ENCODE measurements at places on chromosomes 7 and 10.

GRCh38 chr7:155305231-155305904 lies 7.7 kb downstream of the INSIG1 start:
- DNase-seq, result no peak

GRCh38 chr10:23081891-23082290 lies 13.5 kb upstream of the MSRB2 start:
- no peak for DNase-seq

DNA sequence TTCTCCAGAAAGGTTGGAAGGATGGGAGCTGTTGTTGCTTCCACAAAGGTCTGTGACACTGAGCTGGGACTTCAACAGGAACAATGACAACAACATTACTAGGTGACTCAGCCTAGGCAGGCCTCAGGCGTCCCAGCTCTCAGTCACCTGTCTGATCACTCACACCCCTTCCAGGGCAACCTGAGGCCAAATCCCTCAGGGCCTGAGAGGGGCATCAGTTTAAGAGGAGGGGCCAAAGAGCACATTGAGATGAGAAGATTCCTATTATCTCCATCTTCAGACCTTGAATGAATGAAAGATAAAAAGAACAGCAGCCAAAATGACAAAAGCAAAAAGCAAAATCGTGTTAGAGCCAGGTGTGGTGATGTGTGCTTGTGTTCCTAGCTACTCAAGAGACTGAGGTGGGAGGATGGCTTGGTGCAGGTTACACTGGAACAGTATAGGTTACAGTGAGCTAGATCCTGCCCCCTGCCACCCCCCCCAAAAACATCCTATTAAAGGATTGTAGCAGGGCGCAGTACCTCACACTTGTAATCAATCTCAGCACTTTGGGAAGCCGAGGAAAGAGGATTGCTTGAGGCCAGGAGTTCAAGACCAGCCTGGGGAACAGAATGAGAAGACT lies at the start of gene ATG9B:
TSS of gene ATG9B (minus strand) at position 60 of the 622 bp plus-strand sequence. CDS start 71 bp downstream, outside the sequence.
- DNase-seq, result no peak

DNA sequence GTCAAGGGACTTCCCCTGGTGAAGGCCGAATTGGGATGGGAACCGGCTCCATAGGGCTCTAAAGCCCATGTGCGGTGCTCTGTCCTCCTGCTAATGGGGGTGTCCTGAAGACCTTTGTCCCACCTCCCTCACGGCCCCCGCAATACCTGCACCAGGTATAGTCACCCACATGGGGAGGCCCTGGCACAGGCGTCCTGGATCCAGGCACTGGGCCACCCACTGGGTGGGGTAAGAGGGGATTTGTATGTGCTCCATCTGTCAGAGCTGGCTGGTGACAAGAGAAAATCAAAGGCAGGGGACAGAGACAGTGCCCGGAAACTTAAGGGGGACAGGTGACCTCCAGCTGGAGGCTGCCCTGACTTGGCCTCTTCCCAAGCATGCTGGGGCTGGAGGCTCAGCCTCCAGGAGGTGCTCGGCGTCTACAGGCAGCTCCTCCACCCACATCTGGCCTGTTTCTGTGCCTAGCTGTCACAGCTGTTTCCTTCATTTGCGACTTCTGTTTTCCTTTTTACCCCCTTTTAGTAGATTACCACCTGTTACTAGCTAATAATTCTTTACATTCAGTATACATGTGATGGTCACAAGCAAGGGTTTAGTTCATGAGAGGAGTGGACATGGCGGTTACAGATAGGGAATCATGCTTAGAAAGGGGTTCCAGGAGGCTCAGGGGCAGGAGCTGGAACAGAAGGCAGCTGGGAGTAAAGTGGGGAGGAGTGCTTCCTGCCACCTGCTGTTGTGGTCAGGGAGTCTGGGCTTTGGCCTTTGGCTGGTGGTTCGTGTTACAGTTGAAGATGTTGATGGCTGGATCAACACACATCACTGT lies 2.3 kb upstream of the CUZD1 start:
- no peak for DNase-seq

GRCh38 chr7:49433794-49434193 lies 339.6 kb upstream of the VWC2 start:
- DNase-seq, result no peak

DNA sequence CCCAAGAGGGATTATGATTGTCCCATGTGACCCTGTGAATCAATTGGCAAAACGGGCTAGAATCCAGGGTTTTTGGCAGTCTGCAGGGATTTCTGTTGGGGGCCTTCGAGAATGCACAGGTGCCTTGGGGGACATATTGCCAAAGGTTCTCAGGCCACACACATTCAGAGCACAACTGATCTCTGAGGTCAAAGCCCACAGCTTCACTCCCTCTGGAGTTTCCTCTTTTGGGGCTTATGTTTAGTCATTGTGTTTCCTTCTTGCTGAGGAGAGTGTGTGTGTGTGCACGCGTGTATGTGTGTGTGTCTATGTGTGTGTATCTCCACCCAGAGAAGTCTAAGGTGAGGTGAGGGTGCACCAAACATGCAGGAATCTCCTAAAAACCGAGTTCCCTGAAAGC lies 8.8 kb downstream of the PPIF start:
- DNase-seq, result no peak

GRCh38 chr7:21422751-21423150 lies 5.1 kb upstream of the SP4 start:
- no peak for DNase-seq

- DNase-seq, result no peak
These were observed 125.6 kb downstream of the SEMA3A start for GRCh38 chr7:84069033-84069432.

GRCh38 chr10:16663444-16663843 lies 141.8 kb upstream of the C1QL3 start:
- no peak for DNase-seq

DNA sequence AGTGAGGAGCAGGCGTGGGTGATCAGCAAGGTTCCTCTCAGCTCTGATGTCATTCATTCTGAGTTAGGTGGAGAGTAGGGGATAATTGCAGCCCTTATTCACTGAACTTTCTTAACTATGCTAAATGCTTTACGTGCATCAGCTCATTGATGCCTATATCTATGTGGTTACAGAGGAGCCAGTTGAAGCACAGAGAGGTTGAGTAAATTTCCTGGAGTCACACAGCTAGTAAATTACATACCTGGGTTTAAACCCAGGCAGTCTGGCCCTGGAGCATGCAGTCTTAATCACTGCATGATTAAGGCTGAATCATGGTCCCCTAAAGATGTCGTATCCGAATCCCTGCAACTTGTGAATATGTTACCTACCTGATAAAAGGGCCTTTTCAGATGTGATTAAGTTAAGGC lies 99.6 kb downstream of the GRK5 start:
- DNase-seq, result no peak

DNA sequence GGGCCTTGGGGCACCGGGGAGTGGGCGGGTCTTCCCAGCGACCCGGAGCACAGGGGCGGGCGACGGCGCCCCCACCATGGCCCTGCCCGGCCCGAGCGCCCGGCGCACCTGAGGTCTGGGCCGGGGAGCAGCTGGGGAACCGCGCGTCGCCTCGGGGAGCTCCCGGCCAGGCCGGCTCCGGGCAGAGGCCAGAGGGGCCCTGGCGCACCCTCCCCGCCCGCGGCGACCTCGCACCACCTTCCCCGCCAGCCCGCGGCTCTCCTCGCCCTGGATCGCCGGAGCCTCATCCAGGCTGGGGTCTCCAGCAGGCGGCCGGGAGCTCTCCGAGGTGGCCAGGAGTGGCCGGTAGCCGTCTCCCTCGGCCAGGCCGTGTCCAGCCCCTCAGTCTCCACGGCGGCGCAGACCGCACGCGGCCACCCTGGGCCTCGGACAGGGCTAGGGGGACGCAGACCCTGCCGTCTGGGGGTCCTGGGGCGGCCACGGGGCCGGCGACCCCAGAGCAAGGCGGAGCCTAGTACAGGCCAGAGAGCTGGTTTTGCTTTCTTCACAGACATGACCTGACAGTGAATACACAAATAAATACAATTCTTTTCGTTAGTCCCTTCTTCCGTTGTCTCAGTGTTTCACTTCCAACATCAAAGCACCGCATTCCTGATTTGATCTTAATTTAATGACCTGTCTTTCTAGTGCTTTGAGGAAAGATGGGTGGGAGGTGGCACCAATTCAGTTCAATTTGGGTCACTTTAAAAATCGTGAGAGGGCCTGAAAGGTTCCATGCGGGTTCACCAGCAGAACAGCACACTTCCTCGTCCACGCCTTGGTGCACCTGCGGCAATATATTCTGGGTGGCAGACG lies 356.9 kb downstream of the DNAJB6 start:
- peak; percentile 11 for DNase-seq

DNA sequence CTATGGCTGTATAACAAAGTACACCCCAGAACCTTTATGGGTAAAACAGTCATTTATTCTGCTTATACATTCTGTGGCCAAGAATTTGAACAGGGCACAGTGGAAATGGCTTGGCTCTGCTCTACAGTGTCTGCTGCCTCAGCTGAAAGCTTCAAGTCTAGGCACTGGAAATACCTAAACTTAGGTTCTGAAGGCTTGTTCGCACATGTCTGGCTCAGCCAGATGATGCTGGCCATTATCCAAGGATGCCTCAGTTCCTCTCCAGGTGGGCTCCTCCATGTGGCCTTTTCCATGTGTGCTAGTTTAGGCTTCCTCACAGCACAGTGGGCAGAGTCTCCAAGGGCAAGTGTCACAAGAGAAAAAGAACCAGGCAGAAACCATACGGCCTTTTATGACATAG lies 76.8 kb downstream of the RALA start:
- DNase-seq, result no peak

- DNase-seq, result no peak
These were observed 35.8 kb downstream of the UNC5B start for GRCh38 chr10:71248210-71248609.

- DNase-seq, result no peak
These were observed 4.4 kb downstream of the KEL start for GRCh38 chr7:142957723-142958122.

GRCh38 chr7:37311355-37311754 lies 137.3 kb downstream of the ELMO1 start:
- DNase-seq, result no peak

DNA sequence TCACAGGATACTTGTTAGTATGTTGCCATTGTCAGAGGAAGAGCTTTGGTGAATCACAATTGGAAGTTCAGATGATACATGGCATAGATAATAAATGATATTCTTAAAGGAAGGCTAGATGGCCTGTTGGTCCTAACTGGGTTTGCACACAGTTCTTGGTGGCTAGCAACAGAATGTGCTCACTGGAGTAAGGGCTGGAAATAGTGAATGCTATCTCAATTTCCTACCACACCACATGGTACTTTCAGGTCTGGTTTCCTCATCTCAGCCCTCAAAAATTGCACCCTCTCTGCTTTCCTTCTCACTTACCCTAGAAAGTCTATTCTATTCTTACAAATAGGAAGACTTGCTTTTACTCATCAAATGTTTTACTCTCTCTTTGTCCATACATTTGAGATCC lies 622.5 kb downstream of the ANKRD7 start:
- DNase-seq, result no peak

DNA sequence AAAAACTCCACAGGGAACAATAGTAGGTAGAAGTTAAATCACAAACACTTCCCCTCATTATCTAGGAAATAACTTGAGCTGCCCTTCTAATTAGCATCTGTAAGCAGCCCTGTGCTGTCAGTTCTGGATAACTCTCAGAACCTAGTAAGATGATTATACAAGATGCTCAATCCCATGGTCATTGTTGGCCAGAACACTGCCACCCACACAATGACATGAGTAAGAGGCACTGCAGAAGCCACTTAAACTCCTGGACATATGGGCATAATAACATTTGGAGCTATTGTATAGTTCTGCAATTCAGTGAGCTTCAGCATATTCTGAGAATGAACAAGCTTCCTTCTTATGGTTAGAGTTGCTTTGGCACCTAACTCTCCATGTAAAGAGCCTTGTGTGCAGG lies 153.8 kb downstream of the PLPP4 start:
- DNase-seq, result no peak

- DNase-seq, result no peak
These were observed 37.5 kb downstream of the BPGM start for GRCh38 chr7:134684165-134684564.

- no peak for DNase-seq
These were observed 47.4 kb downstream of the NRP1 start for GRCh38 chr10:33287112-33287511.

DNA sequence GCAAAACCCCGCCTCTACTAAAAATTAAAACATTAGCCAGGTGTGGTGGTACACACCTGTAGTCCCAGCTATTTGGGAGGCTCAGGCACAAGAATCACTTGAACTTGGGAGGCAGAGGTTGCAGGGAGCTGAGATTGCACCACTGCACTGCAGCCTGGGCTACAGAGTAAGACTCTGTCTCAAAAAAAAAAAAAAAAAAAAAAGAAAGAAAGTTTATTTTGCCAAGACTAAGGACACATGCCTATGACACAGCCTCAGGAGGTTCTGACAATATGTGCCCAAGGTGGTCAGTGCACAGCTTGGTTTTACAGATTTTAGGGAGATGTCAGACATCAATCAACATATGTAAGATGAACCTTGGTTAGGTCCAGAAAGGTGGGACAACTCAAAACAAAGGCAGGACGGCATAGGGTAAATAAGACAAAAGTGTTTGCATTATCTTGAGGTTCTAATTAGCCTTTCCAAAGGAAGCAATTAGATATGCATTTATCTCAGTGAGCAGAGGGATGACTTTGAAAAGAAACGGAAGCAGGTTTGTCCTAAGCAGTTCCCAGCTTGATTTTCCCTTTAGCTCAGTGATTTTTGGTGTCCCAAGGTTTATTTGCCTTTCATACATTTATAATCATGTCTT lies 20.7 kb upstream of the OTUD1 start:
- no peak for DNase-seq

- DNase-seq, result no peak
These were observed 42.7 kb upstream of the HYAL4 start for GRCh38 chr7:123802249-123802648.

DNA sequence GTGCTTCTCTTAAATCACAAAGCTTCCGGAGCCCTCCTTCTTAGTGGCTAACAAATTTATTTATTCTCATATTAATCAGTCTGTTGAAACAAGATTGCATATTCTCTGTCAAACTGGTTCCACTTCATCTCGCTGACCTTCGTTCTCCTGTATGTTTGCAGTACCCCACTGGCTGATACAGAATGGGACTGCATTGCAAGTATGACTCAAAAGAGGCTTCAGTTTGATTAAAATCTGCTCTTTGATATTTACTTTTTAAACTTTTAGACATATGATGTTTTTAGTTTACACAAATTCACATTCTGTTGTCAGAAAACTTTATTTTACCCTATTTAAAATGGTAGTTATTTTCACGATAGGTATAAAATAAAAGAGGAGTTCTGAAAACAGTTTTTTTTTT lies 14.3 kb upstream of the ARHGAP12 start:
- DNase-seq, result no peak

- no peak for DNase-seq
These were observed 120.2 kb downstream of the TEX36 start for GRCh38 chr10:125562737-125563136.
